Fibroblast of the aortic adventitia (primary cell): ENCODE measurements at places on chromosomes 2 and 18.

DNA sequence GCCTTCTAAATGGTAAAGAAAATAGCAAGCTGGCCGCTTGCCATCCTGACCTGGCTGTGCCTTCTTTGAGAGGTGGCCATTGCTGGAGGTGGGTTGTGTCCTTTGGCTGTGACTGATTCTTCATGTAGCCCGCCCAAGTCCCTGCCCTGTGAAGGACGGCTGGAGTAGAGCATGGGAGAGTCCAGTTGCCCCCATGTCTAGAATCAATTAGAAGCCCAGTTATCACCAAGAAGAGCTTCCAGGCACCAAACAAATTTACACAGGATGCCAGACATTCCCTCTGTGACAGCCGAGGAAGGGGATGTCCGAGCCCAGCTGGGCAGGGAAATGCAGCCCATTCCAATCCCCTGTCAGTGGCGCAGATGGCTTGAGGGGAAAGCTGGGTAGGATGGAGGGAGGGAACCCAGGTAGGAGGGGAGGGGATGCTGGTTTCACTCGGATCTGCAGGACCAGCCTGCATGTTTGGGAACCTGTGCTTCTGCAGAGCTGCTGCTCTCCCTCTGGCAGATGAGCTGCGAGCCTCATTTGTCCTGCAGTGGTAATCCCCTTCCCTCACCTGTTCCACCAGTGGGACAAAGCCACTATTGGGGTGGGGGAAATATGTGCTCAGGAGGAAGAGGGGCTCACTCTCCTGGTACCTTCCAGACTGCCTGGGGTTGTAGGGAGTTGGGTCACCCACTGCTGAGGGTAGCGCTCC lies 25.7 kb upstream of the ASB18 start:
- no peak for DNase-seq

- DNase-seq: no peak
Measured at GRCh38 chr18:59141294-59142068, 1.8 kb downstream of the SEC11C start.

GRCh38 chr18:49817947-49818346 lies 4.6 kb upstream of the ACAA2 start:
- no peak for DNase-seq

DNA sequence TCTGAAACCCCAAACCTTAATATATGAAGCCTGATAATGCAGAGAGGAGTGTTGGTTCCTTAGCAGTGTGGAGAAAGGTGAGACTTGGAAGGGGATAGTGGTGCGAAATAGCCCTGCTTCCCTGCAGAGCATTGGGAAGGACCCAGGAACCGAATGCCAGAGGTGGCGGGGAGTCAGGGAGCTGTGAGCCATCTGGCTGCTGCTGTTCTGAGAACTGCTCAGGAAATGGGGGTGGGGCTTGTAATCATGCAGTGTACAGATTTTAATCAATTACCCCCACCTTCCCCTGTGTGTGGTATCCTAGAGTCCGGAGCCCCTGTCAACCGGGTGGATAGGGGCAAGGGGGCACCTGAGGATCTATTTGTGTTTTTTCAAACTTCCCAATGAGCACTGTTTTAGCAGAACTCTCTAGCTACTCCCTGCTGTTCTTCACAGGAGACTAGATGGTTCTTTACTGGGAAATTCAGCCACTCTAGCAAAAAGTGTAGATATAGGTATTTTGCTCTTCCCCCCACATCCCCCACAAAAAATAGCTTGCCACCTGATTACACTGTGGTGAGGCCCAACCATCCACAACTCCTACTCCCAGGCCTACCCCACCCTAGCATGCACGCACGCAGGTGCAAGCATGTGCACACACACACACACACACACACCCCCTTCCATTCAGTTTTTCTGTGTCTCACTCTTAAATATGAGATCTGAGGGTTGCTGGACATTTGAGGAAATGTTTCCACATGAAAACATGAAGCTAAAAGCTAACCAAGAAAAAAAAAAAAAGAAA lies 30.1 kb upstream of the MBOAT2 start:
- no peak for DNase-seq

- DNase-seq: no peak
Measured at GRCh38 chr18:36582988-36583745, 245.6 kb downstream of the TPGS2 start.

- no peak for DNase-seq
Measured at GRCh38 chr18:30149585-30149984, 893.0 kb downstream of the DSC3 start.

DNA sequence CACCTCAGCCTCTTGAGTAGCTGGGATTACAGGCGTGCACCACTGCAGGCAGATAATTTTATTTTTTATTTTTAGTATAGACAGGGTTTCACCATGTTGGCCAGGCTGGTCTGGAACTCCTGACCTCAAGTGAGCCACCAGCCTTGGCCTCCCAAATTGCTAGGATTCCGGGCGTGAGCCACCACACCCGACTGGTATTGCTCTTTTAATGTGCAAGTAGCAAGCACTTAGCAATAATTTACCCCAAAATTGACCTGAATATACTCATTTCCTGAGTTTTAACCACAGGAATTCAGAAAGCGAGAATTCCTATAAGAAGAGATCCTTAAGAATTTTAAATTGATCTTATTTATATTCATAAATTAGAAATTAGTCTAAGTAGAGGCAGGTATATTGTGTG lies 169.1 kb downstream of the CDH2 start:
- no peak for DNase-seq

DNA sequence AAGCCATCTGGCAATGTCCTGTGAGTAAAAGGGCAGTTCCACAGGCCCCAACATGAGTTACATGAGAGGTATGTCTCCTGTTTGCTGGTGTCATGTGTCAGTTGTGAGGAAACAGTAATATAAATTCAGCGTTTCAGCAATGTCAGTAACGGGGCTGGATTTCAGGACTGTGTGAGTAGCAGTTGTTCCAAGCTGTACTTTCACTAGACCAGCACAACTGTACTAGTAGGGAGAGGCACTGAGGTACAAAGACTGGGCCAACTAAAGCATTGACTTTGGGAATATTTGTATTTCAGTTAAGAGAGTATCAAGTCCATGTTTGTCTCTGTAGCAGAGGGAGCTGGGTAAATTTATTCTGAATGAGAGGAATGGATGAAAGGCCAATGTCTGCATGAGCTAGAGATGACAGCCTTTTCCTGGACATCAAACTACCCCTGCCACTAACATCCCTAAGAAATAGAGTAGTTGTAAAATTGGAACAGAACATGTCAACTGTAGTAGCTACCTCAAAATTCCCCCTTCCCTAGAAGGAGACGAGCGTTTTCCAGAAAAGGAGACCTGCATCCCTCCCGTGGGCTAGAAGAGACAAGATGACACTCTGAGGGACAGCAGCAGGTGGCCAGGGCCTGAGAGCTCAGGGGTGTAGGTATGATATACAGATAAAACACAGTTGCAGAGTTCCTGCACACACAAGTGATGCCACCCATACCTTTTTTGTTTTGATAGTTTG lies 24.4 kb downstream of the EIF4E2 start:
- DNase-seq: no peak

GRCh38 chr2:119126650-119127049 lies 31.9 kb downstream of the C1QL2 start:
- DNase-seq: no peak

- no peak for DNase-seq
Measured at GRCh38 chr18:55775972-55776371, 188.0 kb upstream of the TCF4 start.
